ENCODE measurements at places on chromosomes 5 and 9.

- H3K4me1 ChIP-seq: peaks cover 53% of the 10 kb centered on the region
- no peak for DNase-seq
- no peak overlapping the region for H3K27ac ChIP-seq
- no peak overlapping the region for H3K4me3 ChIP-seq
- H3K36me3 ChIP-seq: peaks cover 39% of the 10 kb centered on the region
Observed at GRCh38 chr9:120862452-120862851, 14.5 kb downstream of the PHF19 start.

DNA sequence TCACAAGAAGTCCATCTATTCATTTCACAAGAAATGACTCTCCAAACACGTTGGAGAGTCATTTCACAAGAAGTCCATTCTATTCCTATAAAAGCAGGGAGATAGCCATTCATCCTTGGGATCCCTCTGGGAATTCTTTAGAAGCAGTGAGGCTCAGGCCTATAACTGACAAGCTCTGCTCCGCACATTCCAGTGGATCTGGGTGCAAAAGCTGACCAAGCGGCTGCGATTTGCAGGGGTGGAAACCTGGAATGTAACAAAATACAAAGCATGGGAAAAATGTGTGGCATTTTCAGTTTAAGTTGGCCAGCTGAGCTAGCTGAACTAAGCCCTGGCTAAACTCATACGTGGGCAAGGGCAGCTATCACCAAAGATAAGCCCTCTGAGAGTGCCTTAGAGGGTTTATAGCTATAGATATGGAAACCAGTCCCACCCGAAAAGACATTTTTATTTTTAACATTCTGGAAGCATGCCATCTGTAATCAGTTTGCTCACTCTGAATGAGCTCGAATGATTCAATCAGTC, 8.7 kb downstream of the TAS2R1 start:
- peak overlapping the region; percentile 67 for H3K27ac ChIP-seq
- peaks cover 54% of the 10 kb centered on the region for H3K4me1 ChIP-seq
- no peaks in the 10 kb centered on the region for H3K36me3 ChIP-seq
- DNase-seq: no peak
- H3K4me3 ChIP-seq: no peak overlapping the region
- no peaks in the 10 kb centered on the region for H3K27me3 ChIP-seq

- no peak for DNase-seq
- peaks cover 6% of the 10 kb centered on the region for H3K27me3 ChIP-seq
- H3K4me1 ChIP-seq: peaks cover 22% of the 10 kb centered on the region
- no peak overlapping the region for H3K4me3 ChIP-seq
- H3K27ac ChIP-seq: no peak overlapping the region
Observed at GRCh38 chr5:669111-669841, 23.9 kb downstream of the TPPP start.

DNA sequence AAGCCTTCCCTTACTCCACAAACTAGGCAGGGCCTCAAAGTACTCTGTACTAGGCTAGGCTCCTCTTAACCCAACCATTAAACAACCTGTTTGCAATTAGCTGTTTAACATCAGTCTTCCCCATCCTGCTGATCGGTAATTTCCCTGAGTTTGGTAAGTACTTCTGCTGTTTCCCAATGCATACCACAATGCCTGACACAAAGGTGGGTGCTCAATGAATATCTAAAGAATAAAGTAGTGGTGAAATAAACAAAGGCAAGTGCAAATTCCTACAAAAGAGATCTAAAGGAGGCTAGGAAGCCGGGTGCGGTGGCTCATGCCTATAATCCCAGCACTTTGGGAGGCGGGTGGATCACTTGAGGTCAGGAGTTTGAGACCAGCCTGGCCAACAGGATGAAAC, 25.0 kb downstream of the FBXW2 start:
- peak overlapping the region; percentile 40 for H3K27ac ChIP-seq
- peaks cover 2% of the 10 kb centered on the region for H3K27me3 ChIP-seq
- DNase-seq: no peak

- no peak overlapping the region for H3K4me3 ChIP-seq
- H3K27ac ChIP-seq: no peak overlapping the region
- no peaks in the 10 kb centered on the region for H3K36me3 ChIP-seq
- no peak for DNase-seq
Observed at GRCh38 chr9:78363221-78363620, 66.3 kb downstream of the PSAT1 start.

DNA sequence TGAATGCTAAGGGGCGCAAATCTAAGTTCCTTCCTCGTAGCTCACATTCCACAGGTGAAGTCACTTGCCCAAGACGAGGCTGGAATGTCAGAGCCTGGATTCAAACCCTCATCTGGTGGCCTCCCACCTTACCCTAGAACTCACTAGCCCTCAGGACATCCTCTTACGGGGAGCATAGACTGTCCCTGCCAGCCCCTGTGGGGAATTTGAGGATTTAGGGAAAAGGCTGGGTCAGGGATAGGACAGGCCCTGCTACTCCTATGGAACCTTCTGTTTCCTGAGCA, 45.0 kb downstream of the IRF1 start:
- no peak for DNase-seq
- H3K27me3 ChIP-seq: peaks cover 7% of the 10 kb centered on the region
- H3K4me3 ChIP-seq: no peak overlapping the region
- H3K27ac ChIP-seq: no peak overlapping the region
- H3K4me1 ChIP-seq: no peaks in the 10 kb centered on the region

GRCh38 chr5:61534481-61535267, 202.6 kb downstream of the ZSWIM6 start:
- no peaks in the 10 kb centered on the region for H3K27me3 ChIP-seq
- H3K4me1 ChIP-seq: no peaks in the 10 kb centered on the region
- DNase-seq: no peak
- H3K4me3 ChIP-seq: no peak overlapping the region
- no peak overlapping the region for H3K27ac ChIP-seq

DNA sequence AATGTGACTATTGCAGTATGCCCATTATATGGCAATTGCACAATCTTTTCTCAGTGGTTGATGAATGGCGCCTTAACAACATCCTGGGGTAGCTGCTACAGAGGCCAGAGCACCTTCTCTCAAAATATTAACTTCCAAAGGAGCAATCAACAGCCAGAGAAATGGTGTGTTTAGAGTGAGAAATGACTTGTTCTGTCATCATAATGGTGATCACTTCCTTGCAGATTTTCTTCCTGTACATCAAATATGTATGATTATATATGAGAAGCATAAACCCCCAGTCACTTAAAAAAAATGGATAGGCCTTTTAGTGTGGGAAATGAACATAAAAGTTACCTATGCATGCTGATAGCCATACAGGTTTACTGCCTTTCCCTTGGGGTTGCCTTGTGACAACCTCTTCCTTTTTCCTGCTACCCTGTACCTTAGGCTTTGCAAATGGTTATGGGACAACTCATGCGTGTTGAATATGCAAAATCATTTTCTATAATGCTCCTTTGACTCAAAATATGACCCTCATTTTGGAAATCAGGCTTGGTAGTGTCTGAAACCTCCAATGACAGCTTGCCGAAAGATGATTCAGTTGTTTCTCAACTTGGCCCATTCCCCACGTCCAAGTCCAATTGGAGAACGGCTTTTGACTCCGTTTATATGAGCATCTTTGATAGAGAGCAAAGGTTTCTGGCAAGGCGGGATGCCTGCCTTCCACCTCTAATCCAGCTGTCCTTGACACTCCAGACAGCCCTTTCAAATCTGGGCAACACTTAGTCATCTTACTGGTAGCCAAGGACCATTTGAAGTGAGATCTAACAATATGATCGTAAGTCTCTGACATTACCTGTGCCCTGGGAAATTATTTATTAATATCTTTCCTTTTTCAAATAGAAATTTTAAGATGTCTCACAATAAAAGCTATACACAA, 69.3 kb downstream of the SLC1A1 start:
- DNase-seq: no peak
- no peak overlapping the region for H3K27ac ChIP-seq
- no peaks in the 10 kb centered on the region for H3K27me3 ChIP-seq
- no peaks in the 10 kb centered on the region for H3K36me3 ChIP-seq
- H3K4me3 ChIP-seq: no peak overlapping the region
- peaks cover 9% of the 10 kb centered on the region for H3K4me1 ChIP-seq

GRCh38 chr9:91776409-91777291, 173.4 kb downstream of the ROR2 start:
- no peaks in the 10 kb centered on the region for H3K27me3 ChIP-seq
- H3K4me3 ChIP-seq: no peak overlapping the region
- H3K27ac ChIP-seq: no peak overlapping the region
- H3K4me1 ChIP-seq: peaks cover 83% of the 10 kb centered on the region
- no peak for DNase-seq
- H3K36me3 ChIP-seq: peaks cover 20% of the 10 kb centered on the region

DNA sequence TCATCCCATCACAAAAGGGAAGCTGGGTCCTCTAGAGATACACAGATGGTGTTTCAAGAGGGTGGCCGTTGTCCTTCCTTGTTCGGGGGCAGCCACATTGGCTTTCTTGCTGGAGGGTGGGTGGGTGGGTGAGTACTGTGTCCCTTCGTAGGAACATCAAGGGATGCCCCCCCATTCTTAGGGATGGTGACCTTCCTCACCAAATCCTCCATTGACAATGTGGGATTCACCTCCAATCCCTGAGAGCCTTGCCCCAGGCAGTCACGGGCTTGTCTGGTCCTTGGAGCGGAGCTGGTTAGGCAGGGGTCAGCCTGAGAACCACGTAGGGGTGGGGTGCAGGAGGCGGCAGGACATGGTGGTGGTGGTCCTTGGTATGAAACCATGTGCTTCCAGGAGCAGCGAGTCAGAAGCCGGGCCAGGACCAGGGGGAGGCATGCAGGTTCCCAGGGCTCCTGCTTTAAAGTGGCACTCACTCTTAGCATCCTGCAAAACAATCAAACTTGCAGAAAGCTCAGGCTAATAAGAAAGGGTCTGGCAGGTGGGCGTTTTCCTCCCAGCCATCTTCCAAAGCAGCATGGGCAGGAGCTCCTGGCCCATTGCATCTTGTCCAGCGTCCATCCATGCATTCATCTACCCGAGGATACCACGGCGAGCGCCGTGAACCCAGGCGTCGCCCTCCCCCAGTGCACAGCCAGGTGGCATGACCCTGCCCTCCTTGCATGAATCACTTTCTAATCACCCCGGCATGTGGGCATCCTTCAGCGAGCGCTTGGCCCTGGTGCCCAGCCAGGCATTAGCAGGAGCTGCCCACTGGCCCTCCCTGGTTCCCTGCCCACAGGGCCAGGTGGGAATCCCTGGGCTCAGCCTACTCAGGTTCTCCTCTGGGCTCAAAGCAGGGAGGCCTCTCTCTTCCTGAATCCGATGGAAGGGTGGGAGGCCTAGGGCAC, 76.4 kb downstream of the NTNG2 start:
- H3K27me3 ChIP-seq: peaks cover 29% of the 10 kb centered on the region
- no peak overlapping the region for H3K27ac ChIP-seq
- H3K36me3 ChIP-seq: no peaks in the 10 kb centered on the region
- DNase-seq: no peak
- no peak overlapping the region for H3K4me3 ChIP-seq
- peaks cover 33% of the 10 kb centered on the region for H3K4me1 ChIP-seq

Data from nephron progenitor cell (in vitro differentiated cells).